Stimulated activated CD8-positive, alpha-beta memory T cell treated with anti-CD3 and anti-CD28 coated beads, Interleukin-4, amount 100 ng/mL, for 1 hour (primary cell): ENCODE measurements at places on chromosomes 13 and 19.

DNA sequence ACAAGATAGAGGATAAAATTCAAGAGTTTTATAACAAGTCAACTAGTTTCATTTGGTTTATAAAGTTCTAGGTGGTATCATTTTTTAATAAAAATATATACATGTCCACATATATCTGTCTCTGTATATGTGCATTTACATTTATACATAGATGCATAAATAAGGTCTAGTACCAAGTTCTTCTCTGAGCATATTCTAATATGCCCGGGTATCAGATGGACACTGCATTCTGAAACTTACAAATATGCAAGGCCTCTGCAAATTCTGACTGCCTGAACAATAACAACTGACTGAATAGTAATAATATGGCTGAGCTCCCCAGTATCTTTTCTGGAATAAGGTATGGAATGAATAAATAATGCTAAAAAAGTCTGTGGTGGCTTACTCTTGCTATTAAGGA is 304.8 kb downstream of the KLF12 start:
- DNase-seq: no peak

- DNase-seq: no peak
Observed at GRCh38 chr13:75908141-75908540, 272.0 kb downstream of the LMO7 start.

DNA sequence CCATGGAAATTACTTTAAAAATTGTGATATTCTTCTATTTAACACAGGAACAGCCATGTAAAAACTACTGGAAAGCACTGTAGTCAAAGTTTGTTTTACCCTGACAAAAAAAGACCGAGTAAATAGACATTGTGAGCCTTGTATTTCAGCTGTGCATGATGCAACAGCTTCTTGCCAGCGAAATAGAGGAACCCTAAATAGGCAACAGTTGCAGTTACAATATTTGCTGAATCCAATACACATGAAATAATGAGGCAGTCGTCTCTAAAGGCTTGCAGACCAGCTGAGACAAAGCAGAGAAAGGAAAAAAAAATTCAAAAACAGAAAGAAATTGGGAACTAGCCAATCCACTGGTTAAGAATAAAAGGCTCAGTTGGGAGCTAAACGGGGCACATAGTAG is 1001.1 kb downstream of the OLFM4 start:
- no peak for DNase-seq

GRCh38 chr19:47514151-47514868 is 553 bp downstream of the NAPA start:
- no peak for DNase-seq

DNA sequence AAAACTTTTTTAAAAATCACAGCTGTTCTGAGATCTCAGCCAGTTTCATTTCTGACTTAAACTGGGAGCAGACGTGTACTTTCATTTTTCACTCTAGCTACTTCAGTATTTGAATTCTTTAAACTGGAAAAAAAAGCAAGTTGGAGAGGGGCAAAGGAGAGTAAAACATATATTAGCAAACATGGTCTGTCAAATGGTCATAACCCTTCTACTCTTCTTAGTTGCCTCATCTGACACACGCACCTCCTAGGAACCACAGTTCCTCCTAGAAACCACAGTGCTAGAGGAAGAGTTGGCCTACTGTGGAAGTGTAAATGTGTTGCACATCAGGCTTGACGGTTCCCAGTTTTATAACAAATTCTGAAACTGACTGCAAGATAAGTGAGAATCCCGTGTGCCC is 47.2 kb downstream of the TM9SF2 start:
- DNase-seq: no peak

DNA sequence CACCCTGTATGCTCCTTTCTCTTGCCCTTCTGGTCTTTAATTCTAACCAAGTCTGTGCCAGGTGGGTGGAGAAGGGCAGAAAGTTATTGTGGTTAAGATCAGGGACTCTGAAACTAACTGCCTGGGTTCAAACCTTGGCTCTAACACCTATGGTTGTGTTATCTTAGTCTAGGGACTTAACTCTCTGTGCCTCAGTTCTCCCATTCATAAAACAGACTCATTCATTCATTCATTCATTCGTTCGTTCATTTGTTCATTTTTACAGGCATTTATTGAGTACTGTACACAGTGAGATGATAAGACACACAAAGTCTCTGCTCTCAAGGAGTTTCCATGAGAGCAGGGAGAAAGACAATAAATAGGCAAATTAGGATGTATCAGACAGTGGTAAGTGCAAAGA is 30.1 kb downstream of the SOX21 start:
- no peak for DNase-seq

DNA sequence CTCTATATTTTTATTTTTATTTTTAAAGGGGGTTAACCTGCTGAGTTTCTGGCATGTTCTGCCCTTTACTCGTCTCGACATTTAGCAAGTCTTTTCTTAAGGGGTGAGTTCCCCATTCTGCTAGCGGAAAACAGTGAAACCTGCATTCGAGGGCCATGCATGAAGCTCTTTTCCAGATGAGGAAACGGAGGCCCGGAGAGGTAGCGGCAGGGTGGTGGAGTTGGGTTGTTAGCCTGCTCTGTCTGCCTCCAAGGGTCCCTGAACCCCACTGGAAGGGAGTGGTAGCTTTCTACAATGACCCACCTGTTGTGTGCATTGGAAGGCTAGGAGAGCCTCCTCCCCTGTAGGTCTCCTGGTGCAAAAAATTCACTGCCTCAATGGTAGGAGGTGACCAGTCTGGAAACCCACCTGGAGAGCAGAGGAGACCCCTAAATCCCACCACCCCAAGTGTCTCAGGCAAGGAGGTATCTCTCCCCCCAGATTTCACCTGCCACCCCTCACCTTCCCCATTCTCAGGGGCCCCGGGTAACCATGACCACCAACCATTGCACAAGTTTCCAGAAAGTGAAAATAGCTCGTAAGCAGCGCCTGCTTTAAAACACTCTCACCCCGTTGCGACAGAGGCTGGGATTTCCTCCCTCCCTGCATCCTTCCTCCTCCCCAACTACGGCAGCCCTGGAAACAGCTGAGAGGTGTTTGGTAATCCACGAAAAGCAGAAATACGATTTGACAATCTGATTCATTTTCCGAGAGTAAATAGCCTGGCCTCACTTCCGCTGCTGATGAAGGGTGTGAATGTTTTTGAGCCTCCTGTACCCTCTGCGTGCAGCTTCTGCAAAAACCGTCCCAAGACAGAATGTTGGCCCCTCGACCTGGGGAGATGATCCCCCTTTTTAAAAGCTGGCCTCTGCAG is 3.5 kb downstream of the KLF2 start:
- DNase-seq: no peak

- DNase-seq: no peak
Observed at GRCh38 chr19:35088131-35088913, 27.3 kb upstream of the FXYD3 start.

GRCh38 chr13:84653915-84654534 is 771.8 kb upstream of the SLITRK1 start:
- DNase-seq: no peak

DNA sequence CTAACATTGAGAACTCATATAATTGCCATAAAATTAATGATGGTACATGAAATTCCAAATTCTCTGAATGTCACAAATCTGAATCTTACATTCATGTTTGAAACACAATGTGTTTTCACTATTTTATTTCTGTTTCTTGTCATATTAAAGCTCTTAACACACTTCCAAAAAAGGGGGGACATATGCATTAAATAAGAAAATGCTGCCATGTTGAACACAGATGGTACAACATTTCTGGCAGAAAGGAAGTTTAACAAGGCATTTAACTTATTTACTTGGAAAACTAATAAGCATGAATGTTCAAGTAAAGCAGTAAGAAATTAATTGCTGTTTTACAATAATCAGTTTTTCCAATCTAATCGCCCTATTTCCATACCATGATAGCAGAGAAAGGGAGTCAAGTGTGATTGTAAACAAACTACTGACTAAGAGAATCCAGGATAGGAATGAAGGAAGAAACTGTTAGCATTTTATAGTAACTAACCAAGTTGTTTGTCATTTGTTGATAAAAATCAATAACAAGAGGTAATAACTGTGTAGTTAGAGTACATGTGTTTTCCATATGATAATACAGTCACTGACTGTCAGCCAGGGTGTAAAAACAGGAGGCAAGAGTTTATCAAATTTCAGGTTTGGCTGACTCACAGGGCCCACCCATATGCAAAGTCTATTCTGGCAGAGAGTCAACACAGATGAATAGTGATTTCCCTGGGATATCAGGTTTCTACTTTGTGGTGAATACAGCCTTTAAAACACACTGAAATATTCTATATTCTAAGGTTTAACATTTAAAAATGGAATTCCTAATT is 5.7 kb upstream of the FOXO1 start:
- DNase-seq: no peak

DNA sequence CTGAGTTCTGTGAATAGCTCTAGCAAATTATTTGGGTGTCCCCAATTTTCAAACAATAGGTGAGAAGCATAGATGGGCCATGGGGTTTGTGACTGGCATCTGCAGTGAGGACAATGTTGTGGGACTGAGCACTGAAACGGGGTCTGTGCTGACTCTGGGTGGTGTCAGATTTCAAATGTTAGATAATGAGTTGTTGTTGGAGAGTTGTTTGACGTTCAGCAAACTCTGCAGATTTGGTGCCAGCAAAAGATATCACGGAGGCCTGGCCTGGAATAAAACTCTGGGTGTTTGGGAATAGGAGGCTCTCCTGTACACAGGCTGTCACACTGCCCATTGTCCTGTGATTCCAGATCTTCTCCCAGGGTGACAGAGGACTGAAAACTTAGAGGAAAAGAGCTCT is 2.9 kb downstream of the ZNF90 start:
- DNase-seq: no peak

DNA sequence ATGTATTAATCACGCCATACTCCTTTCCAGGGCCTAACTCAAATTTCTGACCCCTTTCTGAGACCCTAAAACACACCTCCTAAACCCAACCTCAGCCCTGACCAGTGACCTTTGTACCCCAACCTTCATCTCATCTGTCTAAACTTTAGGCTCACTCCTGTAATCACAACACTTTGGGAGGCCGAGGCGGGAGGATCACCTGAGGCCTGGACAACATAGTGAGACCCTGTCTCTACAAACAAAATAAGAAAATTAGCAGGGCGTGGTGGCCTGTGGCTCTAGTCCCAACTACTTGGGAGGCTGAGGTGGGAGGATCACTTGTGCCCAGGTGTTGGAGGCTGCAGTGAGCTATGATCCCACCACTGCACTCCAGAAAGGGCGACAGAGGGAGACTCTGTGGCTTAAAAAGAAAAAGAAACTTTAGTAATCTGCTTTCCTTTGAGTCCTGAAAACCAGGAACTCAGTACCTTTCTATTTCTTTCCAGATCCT is 4.7 kb downstream of the RTN2 start:
- DNase-seq: no peak

DNA sequence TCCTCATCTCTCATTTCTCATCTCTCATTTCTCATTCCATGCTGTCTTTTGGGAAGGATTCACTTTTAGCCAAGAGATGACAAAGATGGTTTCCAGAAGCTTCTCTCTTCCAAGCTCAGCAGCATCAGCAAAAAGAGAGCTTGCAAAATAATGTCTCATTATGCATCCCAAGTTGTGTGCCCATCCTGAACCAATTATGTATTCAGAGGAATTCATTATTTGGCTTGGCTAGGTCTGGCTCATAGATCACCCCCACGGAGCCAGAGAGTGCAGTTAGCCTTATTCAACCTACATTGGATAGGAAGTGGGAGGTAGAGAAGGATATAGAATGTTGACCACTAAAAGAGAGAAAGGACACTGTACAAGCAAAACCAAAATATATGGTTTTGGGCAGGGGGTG is 5.4 kb upstream of the OLFM2 start:
- no peak for DNase-seq

- no peak for DNase-seq
Observed at GRCh38 chr19:38351865-38352395, 16.3 kb downstream of the CATSPERG start.

DNA sequence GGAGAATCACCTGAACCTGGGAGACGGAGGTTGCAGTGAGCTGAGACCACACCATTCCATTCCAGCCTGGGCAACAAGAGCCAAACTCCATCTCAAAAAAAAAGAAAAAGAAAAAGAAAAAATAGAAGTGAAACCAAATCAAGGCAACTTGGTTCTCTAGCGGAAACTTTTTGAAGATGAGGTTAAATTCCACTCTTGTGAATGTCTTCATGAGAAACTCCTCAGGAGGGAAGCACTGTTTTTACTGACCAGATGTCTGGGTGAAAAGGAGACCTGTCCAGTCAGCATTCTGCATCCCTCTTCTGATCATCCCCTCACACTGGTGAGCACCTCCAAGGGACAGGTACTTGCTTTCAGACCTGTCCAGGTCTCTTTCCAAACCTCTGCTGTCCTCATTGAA is 15.8 kb downstream of the BRD4 start:
- DNase-seq: no peak

- no peak for DNase-seq
Observed at GRCh38 chr13:39699274-39699673, 43.8 kb downstream of the COG6 start.

DNA sequence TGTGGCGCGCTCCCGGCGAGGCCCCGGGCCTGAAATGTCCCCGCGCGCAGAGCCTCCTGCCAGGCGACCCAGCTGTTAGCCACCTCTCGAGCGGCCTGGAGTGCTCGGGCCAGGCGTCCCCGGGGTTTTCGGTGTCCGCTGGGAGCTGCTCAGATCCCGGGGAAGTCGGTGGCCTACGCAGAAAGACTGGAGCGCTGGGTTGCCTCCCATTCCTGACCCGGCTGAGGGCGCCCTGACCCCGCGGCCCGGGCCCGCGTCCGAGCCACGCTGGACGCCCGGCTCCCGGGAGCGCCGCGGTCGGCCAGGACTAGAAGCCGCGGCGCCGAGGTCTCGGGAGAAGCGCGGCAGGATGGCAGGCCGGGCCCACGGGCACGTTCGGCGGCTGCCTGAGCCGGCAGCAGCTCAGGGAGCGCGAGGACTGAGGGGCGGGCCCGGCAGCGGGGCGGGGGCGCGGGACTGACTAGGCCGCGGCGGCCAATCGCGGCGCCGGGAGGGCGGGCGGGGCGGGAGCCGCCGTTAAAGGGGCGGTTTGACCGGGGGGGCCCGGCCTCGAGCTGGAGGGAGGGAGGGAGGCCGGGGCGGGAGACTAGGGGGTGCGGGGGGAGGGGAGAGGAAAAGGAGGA is 1.3 kb upstream of the ZIC2 start:
- no peak for DNase-seq
